ENCODE measurements at places on chromosomes 1 and 21.
A peak's percentile ranks its signal among the peaks of the same experiment; 100 is the strongest.

DNA sequence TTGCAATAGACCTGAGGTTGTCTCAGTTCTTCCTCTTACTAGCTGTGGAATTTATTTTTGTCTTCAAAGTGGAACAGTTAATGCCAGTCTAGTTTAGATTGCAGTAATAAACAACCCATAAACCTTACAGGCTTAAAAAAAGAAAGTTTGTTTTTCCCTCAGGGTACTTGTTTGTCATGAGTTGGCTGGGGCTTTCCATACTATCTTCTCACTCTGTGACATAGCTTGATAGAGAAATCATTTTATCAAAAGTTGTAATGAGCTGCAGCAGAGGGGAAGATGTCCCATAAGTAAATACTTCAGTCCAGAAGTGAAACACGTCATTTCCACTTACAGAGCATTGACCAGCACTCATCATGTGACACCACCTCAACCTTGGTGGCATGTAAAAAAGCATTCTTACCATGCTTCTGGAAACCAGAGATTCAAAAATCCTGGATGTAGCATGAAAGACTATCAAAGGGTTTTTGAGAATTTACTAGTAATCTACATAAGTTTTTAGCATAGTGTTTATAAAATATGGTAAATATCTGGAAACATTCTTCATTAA lies 62.8 kb upstream of the COL11A1 start:
- no peak for DNase-seq

DNA sequence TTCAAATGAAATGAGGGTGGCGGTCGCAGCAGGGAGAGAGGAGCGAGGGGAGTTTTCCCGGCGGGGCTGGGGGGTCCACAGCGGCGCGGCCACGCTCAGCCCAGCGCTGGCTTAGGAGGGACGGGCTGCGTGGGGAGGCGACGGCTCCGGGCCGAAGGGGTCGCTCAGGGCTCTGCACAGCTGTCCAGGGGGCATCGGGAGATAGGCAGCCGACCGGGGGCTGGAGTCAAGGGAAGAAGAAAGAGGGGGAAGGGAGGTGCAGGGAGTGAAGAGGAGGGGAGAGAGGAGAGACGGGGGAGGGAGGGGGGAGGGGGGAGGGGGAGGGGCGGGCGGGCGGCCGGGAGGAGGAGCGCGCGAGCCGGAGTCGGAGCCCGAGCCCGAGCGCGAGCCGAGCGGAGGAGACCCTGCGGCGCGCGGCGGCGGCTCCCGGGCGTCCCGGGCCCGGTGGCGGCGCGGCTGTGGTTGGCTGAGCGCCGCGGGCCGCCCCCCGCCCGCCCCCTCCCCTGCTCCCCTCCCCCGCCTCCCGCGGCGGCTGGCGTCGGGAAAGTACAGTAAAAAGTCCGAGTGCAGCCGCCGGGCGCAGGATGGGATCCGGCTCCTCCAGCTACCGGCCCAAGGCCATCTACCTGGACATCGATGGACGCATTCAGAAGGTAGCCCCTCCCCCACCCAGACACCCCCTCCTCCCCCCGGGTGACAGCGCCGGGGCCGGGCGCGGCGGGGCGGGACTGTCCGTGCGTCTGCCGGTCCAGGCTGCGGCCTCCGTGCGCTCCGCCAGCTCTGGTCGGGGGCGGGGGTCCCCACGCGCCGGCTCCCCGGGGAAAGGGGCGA lies at the start of gene PDE9A:
TSS of gene PDE9A (plus strand) at position 391 of the 831 bp plus-strand sequence. CDS start at position 585, 194 bp downstream.
- peak; percentile 51 for DNase-seq

DNA sequence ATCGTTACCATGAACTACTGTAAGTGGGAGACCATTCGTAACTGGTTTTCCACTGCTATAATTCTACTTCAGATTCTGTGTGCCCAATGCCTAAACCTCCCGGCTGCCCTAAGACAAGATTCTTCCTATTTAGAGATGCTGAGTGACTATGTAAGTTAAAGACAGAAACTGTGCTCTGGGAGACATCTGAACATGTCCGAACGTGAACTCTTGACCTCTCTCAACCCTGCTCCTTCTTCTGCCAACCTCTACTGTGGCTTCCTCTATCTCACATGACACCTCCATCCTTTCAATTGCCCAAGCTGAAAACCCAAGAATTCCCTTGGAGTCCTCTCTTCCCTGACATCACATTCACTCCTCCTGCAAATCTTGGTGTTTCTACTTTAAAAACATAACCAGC lies 182.9 kb downstream of the AKT3 start:
- DNase-seq, result no peak

- no peak for DNase-seq
These were observed 127.3 kb downstream of the SIK1 start for GRCh38 chr21:43299441-43300277.

- no peak for DNase-seq
These were observed 106.9 kb upstream of the F3 start for GRCh38 chr1:94648225-94649007.

DNA sequence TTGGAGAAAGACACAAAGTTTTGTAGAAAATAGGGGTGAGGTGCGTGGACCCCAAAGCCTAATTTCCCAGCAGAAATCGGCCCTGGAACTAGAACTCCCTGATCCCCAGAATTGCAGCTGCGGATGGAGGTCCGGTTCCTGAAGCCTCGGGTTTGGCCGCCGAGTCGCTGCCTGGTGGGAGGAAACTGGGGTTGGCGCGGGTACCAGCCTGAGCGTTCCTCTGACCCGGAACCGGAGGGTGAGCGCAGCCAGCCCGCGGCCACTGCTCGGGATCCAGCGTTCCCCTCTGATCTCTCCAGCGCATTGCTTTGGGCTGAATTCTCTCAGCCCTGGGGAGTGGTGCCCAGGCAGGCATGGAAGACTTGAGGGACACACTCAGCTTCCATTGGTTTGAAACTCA lies 1.6 kb downstream of the ST6GALNAC5 start:
- no peak for DNase-seq

- no peak for DNase-seq
These were observed 118.1 kb upstream of the SGIP1 start for GRCh38 chr1:66415866-66416265.

DNA sequence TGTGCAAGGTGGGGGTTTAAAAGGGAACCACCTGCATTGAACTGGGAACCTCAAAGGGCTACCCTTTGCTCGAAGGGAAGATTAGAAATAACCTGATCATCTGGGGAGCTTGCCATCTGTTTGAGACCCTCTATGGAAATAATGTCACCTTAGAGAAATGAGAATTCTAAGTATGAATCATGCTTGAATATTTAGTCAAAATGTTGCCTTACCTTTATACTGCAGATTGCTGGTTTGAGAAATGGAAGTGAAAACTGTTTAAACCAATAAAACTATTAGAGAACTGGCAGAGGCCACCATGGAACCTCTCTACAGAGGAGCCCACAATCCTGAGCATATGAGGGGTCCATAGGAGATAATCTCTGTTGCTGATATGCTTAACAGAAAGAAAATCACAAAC lies 131.2 kb upstream of the FAM78B start:
- no peak for DNase-seq

GRCh38 chr1:68938051-68938666 lies 441.3 kb upstream of the DEPDC1 start:
- no peak for DNase-seq

DNA sequence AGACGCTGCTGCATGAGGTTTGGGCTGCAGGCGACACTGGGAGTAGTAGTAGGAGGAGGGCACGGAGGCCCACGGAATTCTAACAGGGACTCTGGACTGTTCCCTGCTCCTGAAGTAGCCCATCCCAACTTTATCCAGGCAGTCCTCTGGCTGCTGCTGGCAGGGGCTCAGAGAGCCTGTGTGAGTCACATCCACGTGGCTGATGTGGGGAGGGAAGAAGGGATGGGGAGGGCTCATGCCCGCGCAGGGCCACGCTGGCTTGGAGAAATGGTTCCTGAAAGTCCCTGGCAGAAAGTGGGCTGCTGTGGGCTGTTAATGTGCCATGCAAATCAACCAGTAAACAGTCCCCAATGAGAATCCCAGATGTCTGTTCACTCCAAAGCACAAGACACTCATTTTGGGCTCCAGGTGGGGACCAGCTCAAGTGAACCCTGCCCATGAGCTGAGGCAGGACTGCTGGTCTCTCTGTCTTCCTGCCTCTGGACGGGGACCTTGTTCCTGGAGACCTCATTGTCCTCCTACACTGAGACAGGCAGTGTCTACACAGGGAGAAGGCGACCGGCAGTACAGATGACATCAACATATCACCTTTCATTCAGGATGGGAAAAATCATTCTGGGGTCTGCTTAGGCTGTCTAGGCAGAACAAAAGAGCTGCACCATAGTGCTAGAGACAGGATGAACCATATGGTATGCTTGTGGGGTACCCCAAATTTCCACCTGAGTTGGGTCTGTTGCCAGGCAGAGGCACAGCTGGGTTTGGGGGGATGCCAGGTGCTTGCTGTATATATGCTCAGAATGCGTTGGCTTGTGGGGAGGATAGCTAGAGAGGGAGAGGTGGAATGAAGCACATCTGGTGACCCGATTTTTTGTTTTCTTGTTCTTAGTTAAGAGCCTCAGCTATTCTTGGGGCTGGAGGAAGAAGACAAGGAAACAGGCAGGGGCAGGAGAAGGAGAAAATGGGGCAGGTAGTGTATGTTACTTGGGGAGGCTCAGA lies 57.9 kb upstream of the FMOD start:
- peak; percentile 76 for DNase-seq

DNA sequence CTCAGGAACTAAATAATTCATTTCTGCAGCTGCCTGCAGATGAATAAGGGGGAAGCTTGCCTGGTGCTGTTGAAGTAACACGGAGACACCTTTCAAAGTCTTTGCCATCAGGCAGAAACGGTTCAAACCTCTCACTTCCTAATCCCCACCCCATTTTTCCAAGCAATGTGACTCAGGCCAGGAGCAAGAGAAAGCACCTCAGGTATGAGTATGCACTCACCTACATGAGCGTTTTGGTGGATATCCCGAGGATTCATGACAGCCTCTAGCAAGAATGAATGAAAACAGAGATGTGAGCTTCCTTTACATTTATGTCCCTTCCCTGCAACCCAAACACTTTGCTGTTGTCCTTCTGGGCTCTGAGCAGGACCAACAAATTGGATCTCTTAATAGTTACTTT lies 63.4 kb upstream of the LAX1 start:
- no peak for DNase-seq

DNA sequence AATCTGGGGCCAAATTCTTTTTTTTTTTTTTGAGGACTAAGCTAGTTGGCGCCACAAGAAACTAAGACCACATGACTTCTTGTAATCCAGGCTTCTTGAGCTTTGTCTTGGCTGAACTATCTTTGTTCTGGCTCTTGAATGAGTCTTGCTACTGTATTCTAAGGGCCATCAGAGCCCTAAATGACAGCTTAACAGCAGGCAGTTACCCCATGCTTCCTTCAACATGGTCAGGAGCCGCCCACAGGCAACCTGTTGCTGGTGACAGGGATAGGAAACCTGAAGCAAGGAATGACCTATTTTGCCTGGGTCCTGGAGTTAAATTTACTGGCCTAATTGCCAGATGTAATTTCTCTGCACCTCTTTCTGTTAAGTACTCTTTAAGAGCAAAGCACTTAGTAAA lies 188.2 kb upstream of the PLXNA2 start:
- no peak for DNase-seq

GRCh38 chr1:160408864-160409263 lies 8.5 kb downstream of the VANGL2 start:
- DNase-seq, result no peak

- DNase-seq, result no peak
These were observed 28.2 kb upstream of the RGL1 start for GRCh38 chr1:183776731-183777130.

DNA sequence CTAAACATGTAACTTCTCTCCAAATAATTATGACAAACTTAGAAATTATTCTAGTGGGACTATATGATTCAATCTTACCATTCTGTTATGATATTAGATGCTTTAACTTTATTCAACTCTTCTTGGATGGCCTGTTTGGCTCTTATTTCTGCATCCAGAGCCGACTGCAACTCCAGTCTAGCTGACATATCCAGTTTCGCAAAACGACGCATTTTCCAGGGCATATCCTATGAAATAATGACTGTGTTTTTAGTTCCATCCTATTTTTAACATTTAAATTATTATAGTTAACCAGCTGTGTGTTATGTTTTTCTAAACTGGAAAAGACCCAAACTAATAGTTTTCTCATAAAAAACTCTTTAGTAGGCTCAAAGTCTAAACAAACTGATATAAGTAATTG lies 133.7 kb downstream of the COQ8A start:
- no peak for DNase-seq

DNA sequence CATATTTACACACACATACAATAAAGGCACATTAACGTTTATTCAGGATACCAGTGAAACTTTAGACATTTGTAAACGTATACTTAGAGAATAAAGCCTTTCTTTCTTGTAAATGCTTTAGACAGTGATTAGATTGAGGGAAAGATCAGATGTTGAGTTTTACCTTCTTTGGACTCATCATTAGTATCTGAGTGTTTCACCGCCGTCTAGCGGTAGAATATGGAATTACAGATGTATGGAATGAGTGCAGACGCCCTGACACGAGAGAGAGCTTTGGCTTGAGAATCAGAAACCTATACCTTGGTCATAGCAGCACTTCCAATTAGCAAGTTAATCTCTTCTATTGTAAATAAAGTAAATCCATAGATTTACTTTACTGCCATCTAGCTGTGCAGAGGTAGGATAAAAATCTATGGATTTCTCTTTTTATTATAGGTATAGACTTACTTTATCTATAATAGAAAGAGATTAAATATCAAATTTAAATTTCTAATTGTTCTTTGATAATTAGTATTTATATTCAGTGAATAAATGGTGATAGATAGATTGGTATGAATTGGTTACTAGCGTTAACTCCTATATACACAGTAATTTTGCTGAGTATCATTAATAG lies 12.6 kb downstream of the FLG2 start:
- no peak for DNase-seq

DNA sequence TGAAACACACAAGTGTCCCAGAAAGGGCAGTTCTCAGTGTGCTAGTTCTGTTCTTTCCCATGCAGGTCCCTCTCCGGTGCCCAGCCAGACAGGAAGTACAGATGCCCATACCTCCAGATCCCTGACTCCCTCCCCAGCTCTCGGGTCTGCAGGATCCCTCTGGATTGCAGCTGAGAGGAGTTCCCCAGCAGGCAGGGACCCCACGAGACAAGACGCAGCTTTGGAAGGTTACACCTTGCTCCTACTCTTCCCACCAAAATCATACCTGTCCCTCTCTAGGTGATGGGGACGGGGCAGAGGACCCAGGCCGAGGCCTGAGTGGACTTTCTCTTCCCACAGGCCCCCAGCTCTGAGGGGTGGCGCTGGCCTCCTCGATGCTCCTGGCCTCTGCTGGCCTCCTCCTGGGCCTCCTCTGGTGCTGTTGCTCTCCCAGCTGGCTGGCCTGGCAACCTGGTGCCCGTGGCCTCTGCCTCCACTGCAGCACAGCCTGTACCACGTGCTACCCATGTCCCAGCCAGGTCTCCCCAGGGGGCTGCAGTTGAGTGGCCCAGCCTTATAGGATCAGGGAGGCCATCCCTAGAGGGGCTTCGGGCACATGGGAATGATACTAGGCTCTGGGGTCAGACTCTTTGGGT lies 9.4 kb downstream of the LDLRAD2 start:
- no peak for DNase-seq

- no peak for DNase-seq
These were observed 78.2 kb downstream of the RNF220 start for GRCh38 chr1:44483089-44483874.

- DNase-seq, result no peak
These were observed 28.5 kb downstream of the PGM1 start for GRCh38 chr1:63621698-63622097.

- DNase-seq, result no peak
These were observed 137.3 kb downstream of the PGBD5 start for GRCh38 chr1:230288641-230289349.
